ENCODE measurements at places on chromosomes 13 and 19. TPM values are rescaled to one million over a fixed set of nuclear protein-coding genes. Genes with fewer than 3 reads are reported as not detected.

- no peak overlapping the region for H3K4me3 ChIP-seq
- H3K4me1 ChIP-seq: no peaks in the 10 kb centered on the region
- no peak overlapping the region for H3K27ac ChIP-seq
- no peak for DNase-seq
- no peaks in the 10 kb centered on the region for H3K27me3 ChIP-seq
- no peaks in the 10 kb centered on the region for H3K36me3 ChIP-seq
Observed at GRCh38 chr13:42883142-42883541, 101.8 kb downstream of the FAM216B start.

DNA sequence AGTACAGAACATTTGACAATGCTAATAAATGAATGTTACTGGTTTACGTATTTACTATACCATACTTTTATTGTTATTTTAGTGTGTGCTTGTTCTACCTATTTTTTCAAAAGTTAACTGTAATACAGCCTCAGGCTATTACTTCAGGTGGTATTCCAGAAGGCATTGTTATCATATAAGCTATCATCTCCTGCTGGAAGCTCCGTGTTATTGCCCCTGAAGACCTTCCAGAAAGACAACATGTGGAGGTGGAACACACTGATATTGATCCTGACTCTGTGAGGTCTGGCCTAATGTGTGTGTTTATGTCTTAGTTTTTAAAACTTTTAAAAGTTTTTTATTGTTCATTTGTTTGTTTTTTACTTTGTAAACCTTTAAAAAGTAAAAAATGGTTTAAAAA, 509.8 kb upstream of the SPRY2 start:
- DNase-seq: no peak
- H3K27me3 ChIP-seq: no peaks in the 10 kb centered on the region

GRCh38 chr13:110726726-110727125, 13.2 kb downstream of the ING1 start:
- no peak overlapping the region for H3K4me3 ChIP-seq
- DNase-seq: no peak
- no peaks in the 10 kb centered on the region for H3K4me1 ChIP-seq
- H3K27me3 ChIP-seq: no peaks in the 10 kb centered on the region
- H3K27ac ChIP-seq: no peak overlapping the region

- H3K27me3 ChIP-seq: no peaks in the 10 kb centered on the region
- H3K36me3 ChIP-seq: peaks cover 47% of the 10 kb centered on the region
- no peak overlapping the region for H3K4me3 ChIP-seq
- DNase-seq: no peak
Observed at GRCh38 chr19:17314007-17314593, 4.7 kb downstream of the DDA1 start.

GRCh38 chr13:113855012-113855921, 8.6 kb downstream of the GAS6 start:
- no peak overlapping the region for H3K4me3 ChIP-seq
- no peak overlapping the region for H3K27ac ChIP-seq
- peak; percentile 66 for DNase-seq
- peaks cover 80% of the 10 kb centered on the region for H3K4me1 ChIP-seq
- peaks cover 7% of the 10 kb centered on the region for H3K36me3 ChIP-seq

- H3K27ac ChIP-seq: no peak overlapping the region
- H3K4me3 ChIP-seq: no peak overlapping the region
- H3K27me3 ChIP-seq: no peaks in the 10 kb centered on the region
- no peaks in the 10 kb centered on the region for H3K4me1 ChIP-seq
- no peaks in the 10 kb centered on the region for H3K36me3 ChIP-seq
Observed at GRCh38 chr13:100399455-100399854, 189.1 kb downstream of the GGACT start.

DNA sequence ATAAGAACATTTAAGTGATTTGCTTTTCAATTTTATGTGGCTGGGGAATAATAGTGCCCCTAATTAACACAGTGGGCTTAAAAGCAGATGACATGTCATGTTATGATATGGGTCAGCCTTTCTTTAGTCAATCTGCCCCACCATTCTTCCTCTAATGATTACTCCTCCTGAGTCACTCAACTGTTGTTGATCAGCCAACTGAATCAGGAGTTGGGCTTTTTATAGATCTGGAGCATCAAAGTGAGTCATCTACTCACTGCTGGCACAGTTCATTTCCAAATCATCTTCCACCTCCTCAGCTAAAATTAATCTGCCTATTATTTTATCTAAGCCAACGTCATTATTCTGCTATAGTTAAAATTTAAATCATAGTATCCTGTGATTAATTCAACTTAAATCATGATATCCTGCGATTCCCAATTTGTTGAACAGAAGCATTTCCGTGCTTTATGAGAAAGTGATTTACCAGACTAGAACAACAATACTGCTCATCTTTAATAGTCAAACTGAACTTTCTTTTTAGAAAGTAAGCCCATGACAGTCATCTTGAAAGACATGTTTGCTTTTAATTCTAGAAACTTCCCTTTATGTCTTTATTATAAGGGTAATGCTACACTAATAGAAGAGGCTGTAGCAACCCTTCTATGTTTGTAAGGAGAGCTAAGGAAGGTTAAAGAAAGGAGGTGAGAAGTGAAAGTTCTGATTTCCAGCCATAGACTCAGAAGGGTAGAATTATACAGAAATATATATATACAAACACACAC, 551.4 kb downstream of the TBC1D4 start:
- no peak overlapping the region for H3K4me3 ChIP-seq
- no peaks in the 10 kb centered on the region for H3K27me3 ChIP-seq
- H3K4me1 ChIP-seq: no peaks in the 10 kb centered on the region
- no peak overlapping the region for H3K27ac ChIP-seq
- no peaks in the 10 kb centered on the region for H3K36me3 ChIP-seq

DNA sequence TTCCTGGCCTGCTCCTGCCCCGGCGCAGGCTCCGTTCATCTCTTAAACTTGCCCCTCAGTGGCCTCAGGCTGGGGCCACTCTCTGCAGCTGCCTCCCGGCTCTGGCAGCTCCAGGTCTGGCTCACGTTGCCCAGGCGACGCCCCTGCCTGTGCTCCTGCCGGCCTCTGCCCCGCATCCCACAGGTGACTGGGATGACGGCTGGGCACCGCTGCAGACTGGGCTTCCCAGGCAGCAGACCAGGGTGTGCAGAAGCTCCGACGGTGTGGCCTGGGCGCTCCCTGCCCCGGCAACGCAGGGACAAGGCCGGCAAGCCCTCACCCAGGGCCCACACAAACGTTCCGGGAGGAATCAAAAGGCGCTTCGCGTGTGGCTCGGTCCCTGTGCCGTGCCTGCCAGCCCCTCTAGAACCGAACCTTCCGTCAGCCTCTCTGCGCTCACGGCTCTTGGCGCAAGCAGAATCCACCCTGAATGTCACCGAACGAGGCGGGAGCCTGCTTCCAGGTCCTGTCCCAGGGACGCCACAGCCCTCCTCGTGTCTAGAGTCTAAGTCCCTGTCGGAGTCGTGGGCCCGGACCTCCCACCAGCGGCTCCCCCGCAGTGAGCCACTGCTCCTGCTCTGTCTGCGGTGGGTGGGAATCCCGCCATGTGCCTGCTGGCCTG, 64.8 kb downstream of the MLLT1 start:
- no peak overlapping the region for H3K27ac ChIP-seq
- DNase-seq: no peak
- peaks cover 12% of the 10 kb centered on the region for H3K36me3 ChIP-seq
- no peak overlapping the region for H3K4me3 ChIP-seq

DNA sequence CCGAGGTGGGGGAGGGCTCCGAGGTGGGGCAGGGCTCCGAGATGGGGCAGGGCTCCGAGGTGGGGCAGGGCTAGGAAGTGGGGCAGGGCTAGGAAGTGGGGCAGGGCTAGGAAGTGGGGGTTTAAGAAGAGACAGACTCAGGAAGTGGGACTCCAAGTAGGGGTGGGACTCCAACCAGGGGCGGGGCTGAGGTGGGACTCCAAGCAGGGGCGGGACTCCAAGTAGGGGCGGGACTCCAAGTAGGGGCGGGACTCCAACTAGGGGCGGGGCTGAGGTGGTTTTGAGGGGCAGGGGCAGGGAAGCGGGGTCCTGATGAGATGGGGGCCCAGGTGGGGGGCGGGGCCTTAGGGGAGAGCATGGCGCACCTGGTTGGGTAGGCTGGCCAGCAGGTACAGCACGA, 13.6 kb downstream of the CFD start:
- H3K36me3 ChIP-seq: peaks cover 38% of the 10 kb centered on the region
- H3K4me1 ChIP-seq: peaks cover 15% of the 10 kb centered on the region
- no peak overlapping the region for H3K4me3 ChIP-seq
- no peak for DNase-seq
- H3K27ac ChIP-seq: no peak overlapping the region

- no peaks in the 10 kb centered on the region for H3K36me3 ChIP-seq
- H3K4me3 ChIP-seq: no peak overlapping the region
- H3K27me3 ChIP-seq: no peaks in the 10 kb centered on the region
Observed at GRCh38 chr13:92656648-92657047, 570.0 kb upstream of the GPC6 start.

GRCh38 chr19:19547674-19548336, 9.7 kb downstream of the CILP2 start:
- H3K36me3 ChIP-seq: no peaks in the 10 kb centered on the region
- H3K27ac ChIP-seq: peak overlapping the region; percentile 55
- peaks cover 4% of the 10 kb centered on the region for H3K27me3 ChIP-seq

GRCh38 chr19:54017261-54017660, 25.8 kb downstream of the CACNG6 start:
- H3K27ac ChIP-seq: no peak overlapping the region
- peaks cover 4% of the 10 kb centered on the region for H3K27me3 ChIP-seq
- no peaks in the 10 kb centered on the region for H3K36me3 ChIP-seq
- DNase-seq: no peak
- no peak overlapping the region for H3K4me3 ChIP-seq
- H3K4me1 ChIP-seq: no peaks in the 10 kb centered on the region

DNA sequence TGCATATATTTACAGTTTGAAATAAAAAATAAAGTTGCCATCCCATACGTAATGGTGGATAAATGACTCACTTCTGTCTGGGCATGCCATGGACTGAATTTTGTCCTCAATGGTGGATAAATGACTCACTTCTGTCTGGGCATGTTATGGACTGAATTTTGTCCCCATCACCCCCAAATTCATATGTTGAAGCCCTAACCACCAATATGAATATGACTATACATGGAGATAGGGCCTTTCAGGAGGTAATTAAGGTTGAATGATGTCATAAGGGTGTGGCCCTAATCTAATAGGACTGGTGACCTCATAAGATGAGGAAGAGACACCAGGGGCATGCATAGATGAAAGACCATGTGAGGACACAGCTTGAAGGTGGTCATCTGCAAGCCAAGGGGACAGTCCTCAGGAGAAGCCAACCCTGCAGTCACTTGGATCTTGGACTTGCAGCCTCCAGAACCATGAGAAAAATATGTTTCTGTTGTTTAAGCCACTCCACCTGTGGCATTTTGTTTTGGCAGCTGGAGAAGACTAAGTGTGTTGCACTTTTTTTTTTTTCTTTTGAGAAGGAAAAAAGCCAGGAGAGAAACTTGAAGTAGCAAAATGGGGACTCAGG, 41.8 kb downstream of the RFC3 start:
- no peaks in the 10 kb centered on the region for H3K27me3 ChIP-seq
- no peak overlapping the region for H3K4me3 ChIP-seq
- H3K27ac ChIP-seq: no peak overlapping the region
- DNase-seq: no peak
- H3K36me3 ChIP-seq: no peaks in the 10 kb centered on the region

GRCh38 chr19:8307400-8307964, 676 bp downstream of the CD320 start:
- peaks cover 18% of the 10 kb centered on the region for H3K36me3 ChIP-seq
- H3K4me3 ChIP-seq: peak overlapping the region; percentile 64
- no peaks in the 10 kb centered on the region for H3K27me3 ChIP-seq
- H3K4me1 ChIP-seq: peaks cover 33% of the 10 kb centered on the region
- H3K27ac ChIP-seq: peak overlapping the region; percentile 68

DNA sequence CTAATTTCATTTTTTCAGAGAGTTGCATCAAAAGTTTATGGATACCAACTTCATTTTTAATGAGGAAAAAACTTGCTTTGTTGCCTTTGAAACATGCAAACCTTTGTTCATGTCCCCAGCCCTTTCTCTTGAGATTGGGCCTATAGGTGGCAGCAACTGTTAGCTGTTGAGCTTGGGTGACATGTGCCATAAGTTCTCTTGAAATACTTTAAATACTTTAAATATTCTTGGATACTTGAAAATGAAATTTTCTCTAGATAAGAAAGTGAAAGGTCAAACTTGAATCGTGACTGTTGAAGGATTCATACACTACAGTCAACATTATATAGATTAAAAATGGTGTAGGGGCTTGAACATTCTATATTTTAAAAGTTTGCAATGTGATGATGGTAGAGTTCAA, 294.9 kb downstream of the NDFIP2 start:
- H3K36me3 ChIP-seq: no peaks in the 10 kb centered on the region
- H3K4me3 ChIP-seq: no peak overlapping the region
- peaks cover 3% of the 10 kb centered on the region for H3K4me1 ChIP-seq
- no peak overlapping the region for H3K27ac ChIP-seq
- DNase-seq: peak; percentile 17

- no peak for DNase-seq
- H3K4me1 ChIP-seq: peaks cover 21% of the 10 kb centered on the region
- no peaks in the 10 kb centered on the region for H3K27me3 ChIP-seq
- H3K27ac ChIP-seq: peak overlapping the region; percentile 81
- peak overlapping the region; percentile 35 for H3K4me3 ChIP-seq
Observed at GRCh38 chr19:33819506-33819879, 22.8 kb downstream of the KCTD15 start.

- H3K36me3 ChIP-seq: no peaks in the 10 kb centered on the region
- H3K27ac ChIP-seq: no peak overlapping the region
- DNase-seq: no peak
- peaks cover 16% of the 10 kb centered on the region for H3K4me1 ChIP-seq
Observed at GRCh38 chr19:40254714-40255418, 28.4 kb upstream of the CCNP start.

DNA sequence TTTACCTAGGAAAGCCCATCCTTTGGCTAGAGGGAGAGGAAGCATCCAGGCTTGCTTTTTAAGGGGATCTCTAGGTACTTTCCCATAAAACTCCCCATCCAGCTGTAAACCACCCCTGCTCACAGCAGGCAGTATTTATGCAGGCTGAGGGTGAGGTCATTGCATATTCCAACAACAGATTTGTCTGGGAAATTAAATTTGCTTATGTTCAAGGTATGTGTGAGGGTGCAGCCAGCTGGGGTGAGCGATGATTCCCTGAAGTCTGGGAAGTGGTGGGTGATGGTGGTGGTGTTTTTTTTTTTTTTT, 96.3 kb upstream of the C1QTNF9B start:
- no peak overlapping the region for H3K4me3 ChIP-seq
- no peak overlapping the region for H3K27ac ChIP-seq
- DNase-seq: no peak
- no peaks in the 10 kb centered on the region for H3K36me3 ChIP-seq
- no peaks in the 10 kb centered on the region for H3K27me3 ChIP-seq
- peaks cover 13% of the 10 kb centered on the region for H3K4me1 ChIP-seq

DNA sequence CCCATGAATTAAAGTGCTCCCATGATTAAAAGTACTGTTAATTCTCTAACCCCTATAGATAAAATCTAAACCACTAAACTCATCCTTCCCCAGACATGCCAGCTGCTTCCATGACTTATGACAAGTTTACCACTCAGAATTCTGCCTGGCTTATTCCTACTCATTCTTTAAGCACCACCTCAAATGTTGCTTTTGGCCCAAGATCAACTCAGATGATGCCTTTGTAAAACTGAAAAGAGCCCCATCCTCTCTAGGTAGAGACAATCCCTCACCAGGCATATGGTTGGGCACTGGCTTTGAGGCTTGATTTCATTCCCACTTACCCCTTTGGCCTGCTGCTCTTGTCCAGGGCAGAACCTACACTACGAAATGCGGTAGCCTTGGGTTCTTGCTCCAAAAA, 250.0 kb downstream of the DNAJC15 start:
- no peaks in the 10 kb centered on the region for H3K36me3 ChIP-seq
- peaks cover 8% of the 10 kb centered on the region for H3K4me1 ChIP-seq
- H3K4me3 ChIP-seq: no peak overlapping the region
- no peak for DNase-seq
- no peaks in the 10 kb centered on the region for H3K27me3 ChIP-seq

The C19orf25 gene
- 21.0 TPM for total RNA-seq

The TEX101 gene
- total RNA-seq: not detected

The KIRREL2 gene
- not detected for total RNA-seq

The MAST1 gene
- total RNA-seq: 0.27 TPM

The FFAR2 gene
- 0.42 TPM for total RNA-seq

Measured in heart left ventricle (tissue), 16 donors.